ENCODE measurements at places on chromosomes 2 and 18.

DNA sequence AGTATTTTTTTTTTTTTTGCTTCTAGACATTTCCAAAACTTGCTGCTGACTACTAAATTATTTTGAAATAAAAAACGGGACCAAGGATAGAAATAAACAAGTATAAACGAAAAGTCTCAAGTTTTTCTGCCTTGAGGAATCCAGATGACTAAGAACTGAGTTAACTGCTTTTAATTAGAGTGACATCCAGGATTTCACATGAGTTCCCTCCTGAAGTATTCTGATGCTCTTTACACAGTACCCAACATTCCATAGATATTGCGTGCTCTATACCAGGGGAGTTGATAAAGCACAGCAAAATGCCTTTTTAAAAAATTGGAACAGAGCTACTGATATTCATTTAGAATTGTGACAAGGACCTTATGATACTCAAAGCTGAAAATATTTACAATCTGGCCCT, 618.0 kb downstream of the CCDC85A start:
- no peak for DNase-seq

- DNase-seq: no peak
These were observed 264.8 kb downstream of the ANAPC1 start for GRCh38 chr2:111618978-111619902.

GRCh38 chr2:66240286-66240685, 194.6 kb upstream of the MEIS1 start:
- no peak for DNase-seq

DNA sequence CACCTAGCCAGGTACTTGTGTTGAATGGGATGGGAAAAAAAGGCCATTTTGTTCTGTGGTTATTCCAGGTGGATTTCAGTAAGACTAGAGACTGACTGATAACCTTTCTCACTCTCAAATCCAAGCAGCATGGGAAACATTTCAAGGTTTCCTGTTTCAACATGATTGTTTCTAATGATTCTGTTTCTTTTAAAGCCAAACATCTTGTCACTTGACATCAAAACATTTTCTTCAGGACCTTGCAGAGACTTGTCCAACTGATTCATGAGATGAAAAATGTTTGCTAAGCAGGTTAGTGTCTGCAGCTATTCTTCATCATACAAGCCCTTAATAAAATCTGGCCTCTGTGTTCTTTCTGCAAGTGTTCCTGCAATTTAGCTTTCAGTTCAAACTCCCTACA, 456.5 kb upstream of the CWC22 start:
- no peak for DNase-seq

GRCh38 chr18:44924785-44925499, 244.3 kb downstream of the SETBP1 start:
- no peak for DNase-seq

- no peak for DNase-seq
These were observed 62.9 kb downstream of the MEMO1 start for GRCh38 chr2:31947871-31948270.

- no peak for DNase-seq
These were observed 1.3 kb downstream of the HSPD1 start for GRCh38 chr2:197498235-197498936.

- no peak for DNase-seq
These were observed 261.3 kb upstream of the CCDC68 start for GRCh38 chr18:55220523-55220922.

DNA sequence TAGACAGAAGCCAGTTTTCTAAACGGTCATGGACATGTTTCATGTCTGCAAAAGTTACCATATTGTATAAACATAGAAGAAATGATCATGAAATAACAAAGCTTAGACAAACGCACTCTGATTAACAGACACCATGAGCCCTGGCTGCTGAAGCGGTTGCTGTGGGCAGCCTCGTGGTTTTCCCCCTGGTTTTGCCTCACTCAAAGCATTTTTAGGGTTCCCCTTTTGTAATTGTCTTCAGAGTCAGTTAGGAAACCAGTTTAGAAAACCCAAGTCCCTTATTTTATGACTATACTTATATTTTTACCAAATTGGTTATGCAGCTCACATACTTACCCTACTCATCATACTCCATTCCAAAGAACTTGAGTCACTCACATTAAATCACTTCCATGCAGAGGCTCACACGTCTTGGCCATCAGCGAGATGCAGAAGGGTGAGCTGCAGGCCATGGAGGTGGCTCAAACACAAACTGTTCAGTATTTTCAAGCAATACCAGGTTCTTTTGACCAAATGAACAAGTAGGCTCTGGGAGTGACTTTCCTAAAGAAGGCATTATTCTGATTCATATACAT, 105.6 kb upstream of the SALL3 start:
- no peak for DNase-seq

DNA sequence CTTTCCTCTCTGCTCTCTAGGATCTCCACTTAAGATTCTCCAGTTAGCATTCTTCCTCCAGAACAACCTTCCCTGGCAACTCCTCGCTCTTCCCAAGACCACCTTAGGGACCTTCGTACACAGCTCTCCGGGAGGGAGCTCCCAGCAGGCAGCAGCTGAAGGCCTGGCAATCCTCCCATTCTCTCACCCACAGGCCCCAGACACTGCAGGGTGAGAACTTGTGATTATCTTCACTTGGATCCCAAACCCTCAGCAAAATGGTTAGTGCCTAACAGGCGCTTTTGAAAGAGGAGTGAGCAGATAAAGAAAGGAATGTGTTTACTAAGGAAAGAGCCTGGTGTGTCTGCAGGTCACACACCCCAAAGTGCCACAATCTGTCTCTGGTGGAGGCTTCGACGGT, 83.8 kb upstream of the SNTG2 start:
- no peak for DNase-seq

- DNase-seq: no peak
These were observed 18.2 kb downstream of the ACSL3 start for GRCh38 chr2:222878877-222879603.

- no peak for DNase-seq
These were observed 1.7 kb upstream of the CATIP start for GRCh38 chr2:218354850-218355443.

- DNase-seq: no peak
These were observed 70.2 kb downstream of the HRH4 start for GRCh38 chr18:24530630-24531111.

DNA sequence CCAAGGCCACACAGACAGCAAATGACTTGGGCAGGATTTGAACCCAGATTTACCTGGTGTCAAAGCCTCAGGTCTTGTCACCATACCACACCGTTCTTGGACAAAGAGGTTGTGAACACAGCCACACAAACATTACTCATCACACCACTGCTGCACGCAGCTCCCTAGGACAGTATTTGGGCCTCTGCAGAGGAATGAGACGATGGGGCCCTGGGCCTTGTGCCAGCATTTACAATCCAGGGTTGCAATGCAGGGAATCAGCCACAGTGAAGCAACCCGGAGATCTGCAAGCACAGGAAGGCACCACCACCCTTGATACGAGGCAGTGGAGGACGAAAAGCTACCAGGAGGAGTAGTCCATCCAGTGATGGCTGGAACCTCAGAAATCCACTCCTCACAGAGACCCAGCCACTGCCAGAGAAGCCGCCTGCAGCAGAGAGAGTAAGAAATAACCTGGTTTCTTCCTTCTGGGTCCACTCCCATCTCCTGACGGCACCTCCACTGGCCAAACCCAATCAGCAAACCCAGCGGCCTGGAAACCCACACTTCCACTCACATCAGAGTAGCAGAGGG, 3.7 kb upstream of the MTCL1 start:
- no peak for DNase-seq

DNA sequence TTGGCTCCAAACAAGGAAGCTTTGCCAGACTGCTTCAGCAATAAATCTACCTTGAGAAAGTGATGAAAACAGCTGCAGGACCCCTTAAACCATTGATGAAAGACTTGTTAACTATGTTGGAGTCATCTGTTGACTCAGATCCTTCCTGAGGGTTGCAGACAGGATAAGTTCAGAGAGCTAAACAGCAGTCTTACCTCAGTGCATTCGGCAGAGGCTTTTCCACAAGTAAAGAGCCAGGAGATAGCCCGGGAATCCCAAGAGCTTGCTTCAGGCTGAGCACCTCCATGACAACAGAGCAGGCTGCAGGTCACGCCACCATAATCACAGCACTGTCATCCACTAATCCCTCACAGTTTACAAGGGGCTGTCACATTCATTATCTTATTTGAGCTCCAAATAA, 23.7 kb downstream of the KIAA2012 start:
- no peak for DNase-seq

- no peak for DNase-seq
These were observed 23.9 kb downstream of the NOL10 start for GRCh38 chr2:10665833-10666232.

DNA sequence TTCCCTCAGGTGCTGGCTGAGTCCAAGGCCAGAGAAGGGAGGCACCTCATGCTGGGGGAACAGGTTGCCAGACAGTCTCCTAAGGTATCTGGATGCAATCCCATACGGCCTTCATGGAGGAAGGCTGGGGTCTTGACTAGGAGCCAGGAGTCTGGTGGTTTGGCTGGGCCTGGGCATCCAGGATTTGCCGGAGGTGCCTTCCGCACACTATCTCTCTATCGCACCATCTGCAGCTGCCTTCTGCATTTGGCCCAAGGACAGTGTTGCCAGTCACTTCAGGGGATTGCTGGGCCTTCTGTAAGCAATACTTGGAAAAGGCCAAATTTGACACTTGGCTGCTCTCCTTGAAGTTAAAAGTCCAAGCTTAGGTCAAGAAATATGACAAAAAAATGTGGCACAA, 327.2 kb downstream of the EN1 start:
- DNase-seq: no peak

- DNase-seq: no peak
These were observed 405.5 kb downstream of the RND3 start for GRCh38 chr2:150081775-150082481.

GRCh38 chr18:39453882-39454281, 1888.3 kb upstream of the CELF4 start:
- no peak for DNase-seq

DNA sequence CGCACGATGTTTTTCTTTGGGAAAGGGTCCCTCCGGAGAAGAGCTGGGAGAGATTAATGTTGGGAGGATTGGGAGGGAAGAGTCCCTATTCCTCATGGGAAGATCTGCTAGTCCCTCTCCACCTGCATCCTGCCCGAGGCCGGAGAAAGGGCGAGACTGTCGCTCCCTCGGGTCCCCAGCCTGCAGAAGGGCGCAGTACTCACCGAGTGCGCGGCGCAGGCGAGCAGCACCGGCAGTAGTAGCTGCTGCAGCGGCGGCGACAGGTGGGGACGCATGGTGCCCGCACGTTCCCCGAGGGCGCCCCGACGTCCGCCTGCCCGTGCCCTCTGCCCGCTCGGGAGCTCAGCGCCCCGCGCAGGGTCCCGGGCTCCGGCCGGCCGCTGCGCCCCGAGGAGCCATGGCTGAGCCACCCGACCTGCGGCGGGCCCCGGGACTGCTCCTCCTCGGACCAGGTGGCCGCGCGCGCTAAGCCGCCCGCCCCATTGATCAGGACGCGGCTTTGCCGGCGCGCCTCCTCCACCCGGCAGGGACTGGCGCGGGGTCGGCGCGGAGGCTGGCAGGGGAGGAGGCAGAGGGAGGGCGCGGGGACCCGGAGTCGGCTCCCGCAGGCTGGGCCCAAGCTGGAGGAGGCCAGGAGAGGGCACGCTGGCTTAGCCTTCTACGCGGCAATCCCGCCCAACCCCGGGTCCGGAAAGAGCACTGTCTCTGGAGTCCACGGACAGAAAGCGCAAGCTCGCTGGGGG, at the start of gene SCTR:
SCTR (minus strand) TSS at position 532 of the 743 bp plus-strand sequence; CDS start at position 275, 257 bp downstream.
- no peak for DNase-seq
